DND-41 (cell line): ENCODE measurements at places on chromosomes 2 and 18.

- no peak overlapping the region for H3K4me3 ChIP-seq
- H3K36me3 ChIP-seq = no peaks in the 10 kb centered on the region
- no peak for DNase-seq
- H3K4me1 ChIP-seq = no peaks in the 10 kb centered on the region
- peaks cover 10% of the 10 kb centered on the region for H3K27me3 ChIP-seq
Observed at GRCh38 chr2:113012436-113013335, 7.4 kb downstream of the IL36A start.

DNA sequence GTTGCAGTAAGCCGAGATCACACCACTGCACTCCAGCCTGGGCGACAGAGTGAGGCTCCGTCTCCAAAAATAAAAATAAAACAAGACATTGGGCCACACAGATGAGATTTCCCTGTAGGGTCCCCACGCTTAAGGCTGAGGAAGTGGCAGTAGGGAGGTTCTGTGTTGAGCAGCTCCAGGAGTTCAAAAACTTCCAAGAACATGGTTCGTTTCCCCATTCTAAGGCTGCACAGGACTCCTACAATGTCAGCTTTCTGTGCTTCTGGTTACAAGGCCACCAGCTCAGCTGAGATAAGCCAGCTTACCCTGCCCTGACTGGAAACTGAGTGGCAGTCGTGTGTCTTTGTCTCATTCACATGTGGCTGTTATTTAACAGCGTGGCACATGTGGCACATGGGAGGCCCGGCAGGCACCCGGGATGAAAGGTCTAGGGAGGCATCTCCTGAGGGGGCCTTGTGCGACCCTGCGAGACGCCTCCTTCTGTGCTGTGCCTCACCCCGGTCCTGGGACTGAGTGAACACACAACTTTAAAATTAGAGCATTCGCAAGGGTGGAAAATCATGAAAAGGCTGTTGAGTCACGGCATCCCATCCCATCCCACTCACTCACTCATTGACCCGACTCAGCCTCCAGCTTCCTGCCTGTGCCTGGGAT lies 7.7 kb downstream of the ITGB1BP1 start:
- peaks cover 49% of the 10 kb centered on the region for H3K36me3 ChIP-seq
- no peaks in the 10 kb centered on the region for H3K27me3 ChIP-seq
- DNase-seq = no peak
- no peak overlapping the region for H3K27ac ChIP-seq

DNA sequence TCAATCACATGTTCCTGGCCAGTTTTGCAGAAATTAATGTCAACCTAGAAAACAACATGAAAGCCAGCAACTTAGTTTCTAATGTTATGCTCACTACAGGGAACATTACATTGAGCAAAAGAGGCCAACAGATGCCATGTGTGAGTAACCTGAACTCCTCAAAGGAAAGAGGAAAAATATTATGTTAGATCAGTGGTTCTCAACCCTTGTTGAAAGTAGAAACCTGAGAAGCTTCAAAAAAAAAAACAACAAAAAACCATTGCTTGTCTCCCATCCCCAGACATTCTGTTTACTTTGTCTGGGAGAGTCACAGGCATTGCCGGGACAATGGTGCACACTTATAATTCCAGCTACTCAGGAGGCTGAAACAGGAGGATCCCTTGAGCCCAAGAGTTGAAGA lies 57.7 kb downstream of the METTL4 start:
- no peak for DNase-seq
- H3K36me3 ChIP-seq = no peaks in the 10 kb centered on the region
- H3K27ac ChIP-seq = no peak overlapping the region

DNA sequence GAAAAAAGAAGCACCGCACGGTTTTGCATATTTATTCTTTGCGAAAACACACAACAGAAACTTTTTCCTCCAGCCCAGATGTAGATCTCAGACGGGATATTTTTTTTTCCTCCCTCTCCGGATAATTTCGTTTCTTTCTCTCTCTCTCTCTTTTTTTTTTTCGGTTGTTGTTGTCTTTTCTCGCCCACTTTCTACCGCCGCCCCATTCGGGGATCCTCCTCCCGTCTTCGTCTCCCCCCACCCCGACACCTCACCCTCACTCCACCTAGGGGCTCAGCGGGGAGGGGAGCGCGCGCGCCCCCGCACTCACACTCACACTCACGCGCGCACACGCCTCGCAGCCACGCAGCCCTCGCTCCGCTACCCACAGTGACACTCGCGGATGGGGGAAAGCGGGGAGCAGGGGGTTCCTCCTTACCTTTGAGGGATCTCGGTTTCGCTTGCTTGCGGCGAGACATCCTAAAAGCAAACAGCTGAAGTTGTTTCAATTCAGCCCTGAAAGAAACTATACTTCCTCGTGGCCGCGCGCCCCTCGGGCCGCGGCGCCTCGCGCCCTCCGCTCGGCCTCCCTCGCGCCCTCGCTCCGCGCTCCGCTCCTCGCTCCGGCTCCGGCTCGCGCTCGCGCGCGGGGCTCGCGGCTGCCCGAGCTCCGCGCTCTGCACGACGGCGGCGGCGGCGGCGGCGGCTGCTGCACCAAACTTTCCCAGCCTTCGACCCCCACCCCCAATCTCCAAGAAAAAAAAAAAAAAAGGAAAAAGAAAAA lies 1.3 kb downstream of the ZNF521 start:
- H3K27ac ChIP-seq = no peak overlapping the region
- H3K4me1 ChIP-seq = peaks cover 18% of the 10 kb centered on the region
- H3K27me3 ChIP-seq = peaks cover 47% of the 10 kb centered on the region
- H3K4me3 ChIP-seq = peak overlapping the region; percentile 36; the same call in 1 of the 2 replicates
- no peaks in the 10 kb centered on the region for H3K36me3 ChIP-seq

DNA sequence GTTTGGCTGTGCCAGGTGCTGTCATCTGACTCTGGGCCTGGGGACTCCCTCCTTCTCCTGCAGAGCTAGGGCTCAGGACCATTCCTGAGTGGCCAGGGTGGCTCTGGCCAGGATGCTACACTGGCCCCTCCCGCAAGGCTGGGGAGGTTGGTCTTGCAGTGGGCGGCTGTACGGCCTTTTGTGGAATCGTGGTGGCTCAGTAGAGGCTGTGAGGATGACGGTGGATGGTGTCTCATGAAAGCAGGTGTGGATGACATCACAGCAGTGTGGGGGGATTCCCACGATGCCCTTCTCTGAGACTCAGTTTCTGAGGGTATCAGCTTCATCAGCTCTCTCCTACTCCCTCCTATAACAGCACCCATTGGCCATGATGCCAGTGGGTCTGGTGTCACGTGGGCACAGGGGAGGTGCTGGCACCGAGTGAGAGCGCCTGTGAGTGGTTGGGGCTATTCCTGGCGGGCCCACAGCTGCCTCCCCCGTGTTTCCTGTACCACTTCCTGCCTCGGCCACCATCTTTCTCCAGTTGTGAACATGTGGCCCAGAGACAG lies 144.2 kb upstream of the HDAC4 start:
- peaks cover 65% of the 10 kb centered on the region for H3K4me1 ChIP-seq
- H3K36me3 ChIP-seq = no peaks in the 10 kb centered on the region
- no peaks in the 10 kb centered on the region for H3K27me3 ChIP-seq
- peak; percentile 94 for DNase-seq
- H3K27ac ChIP-seq = peak overlapping the region; percentile 96

DNA sequence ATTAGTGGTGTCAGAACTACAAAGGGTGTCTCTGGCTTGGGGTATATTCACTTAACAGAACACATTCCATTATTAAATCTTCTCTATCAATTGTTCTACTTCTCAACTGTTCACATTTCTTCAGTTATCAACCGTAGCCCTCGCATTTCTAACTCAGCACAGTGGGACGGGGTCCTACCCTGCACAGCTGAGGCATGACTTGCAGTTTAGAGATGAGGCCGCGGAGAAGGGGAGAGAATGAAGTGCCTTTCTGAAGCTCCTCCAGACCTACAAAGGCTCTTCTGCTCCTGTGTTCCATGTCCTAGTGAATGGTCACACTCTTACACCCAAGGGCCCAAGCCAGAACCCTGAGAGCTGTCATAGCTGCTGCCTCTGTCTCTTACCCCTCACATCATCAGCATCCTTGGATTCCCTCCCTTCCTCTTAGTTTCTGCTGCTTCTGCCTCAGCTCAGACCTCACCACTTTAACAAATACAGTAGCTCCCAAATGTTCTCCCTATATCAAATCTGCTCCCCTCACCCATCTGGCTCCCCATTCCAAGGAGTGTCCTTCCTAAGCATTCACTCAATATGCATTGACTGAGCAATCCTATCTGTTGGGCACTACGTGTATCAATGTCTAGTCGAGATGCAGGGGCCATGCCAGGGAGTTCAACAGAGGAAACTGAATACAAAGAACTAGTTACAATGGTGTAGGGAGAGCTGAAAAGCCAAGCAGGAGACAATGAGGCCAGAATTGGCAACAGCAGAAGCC lies 34.3 kb upstream of the MRPL19 start:
- no peak overlapping the region for H3K27ac ChIP-seq
- H3K4me1 ChIP-seq = peaks cover 21% of the 10 kb centered on the region
- no peak overlapping the region for H3K4me3 ChIP-seq
- H3K36me3 ChIP-seq = no peaks in the 10 kb centered on the region
- no peaks in the 10 kb centered on the region for H3K27me3 ChIP-seq
- no peak for DNase-seq

- H3K4me3 ChIP-seq = no peak overlapping the region
- no peak for DNase-seq
- H3K36me3 ChIP-seq = peaks cover 8% of the 10 kb centered on the region
- H3K4me1 ChIP-seq = no peaks in the 10 kb centered on the region
- H3K27me3 ChIP-seq = no peaks in the 10 kb centered on the region
Observed at GRCh38 chr2:226898897-226899296, 63.0 kb downstream of the RHBDD1 start.

GRCh38 chr2:80102026-80102425 lies 202.5 kb downstream of the LRRTM1 start:
- H3K4me3 ChIP-seq = no peak overlapping the region
- DNase-seq = no peak
- H3K27ac ChIP-seq = no peak overlapping the region
- H3K36me3 ChIP-seq = no peaks in the 10 kb centered on the region
- no peaks in the 10 kb centered on the region for H3K27me3 ChIP-seq

DNA sequence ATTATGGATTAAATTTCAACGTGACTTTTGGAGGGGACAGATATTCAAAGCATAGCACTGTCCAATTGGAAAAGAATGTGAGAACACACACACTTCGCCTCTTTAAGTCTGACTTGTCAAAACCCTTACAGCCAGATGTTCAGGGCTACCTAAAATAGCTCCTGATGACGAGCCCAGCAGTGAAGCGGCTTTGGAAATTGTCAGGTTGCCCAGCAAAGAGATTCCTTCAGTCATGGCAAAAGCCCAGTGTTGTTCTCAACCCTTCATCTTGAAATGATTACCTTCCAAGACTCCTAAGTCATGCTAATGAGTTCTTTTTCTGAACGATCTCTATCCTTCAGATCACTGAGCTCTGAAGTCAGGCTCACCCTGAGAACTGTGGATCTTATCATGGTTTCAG lies 436.6 kb downstream of the LRATD1 start:
- H3K27me3 ChIP-seq = no peaks in the 10 kb centered on the region
- no peaks in the 10 kb centered on the region for H3K36me3 ChIP-seq
- H3K4me1 ChIP-seq = no peaks in the 10 kb centered on the region
- H3K27ac ChIP-seq = no peak overlapping the region
- DNase-seq = no peak

GRCh38 chr2:201406077-201406662 lies 45.1 kb downstream of the TRAK2 start:
- H3K27me3 ChIP-seq = no peaks in the 10 kb centered on the region
- H3K36me3 ChIP-seq = no peaks in the 10 kb centered on the region
- DNase-seq = no peak
- H3K4me1 ChIP-seq = peaks cover 40% of the 10 kb centered on the region
- H3K27ac ChIP-seq = peak overlapping the region; percentile 69

GRCh38 chr2:101967826-101968513 lies 23.8 kb upstream of the IL1R2 start:
- no peak for DNase-seq
- no peaks in the 10 kb centered on the region for H3K27me3 ChIP-seq
- no peaks in the 10 kb centered on the region for H3K4me1 ChIP-seq
- no peak overlapping the region for H3K4me3 ChIP-seq

DNA sequence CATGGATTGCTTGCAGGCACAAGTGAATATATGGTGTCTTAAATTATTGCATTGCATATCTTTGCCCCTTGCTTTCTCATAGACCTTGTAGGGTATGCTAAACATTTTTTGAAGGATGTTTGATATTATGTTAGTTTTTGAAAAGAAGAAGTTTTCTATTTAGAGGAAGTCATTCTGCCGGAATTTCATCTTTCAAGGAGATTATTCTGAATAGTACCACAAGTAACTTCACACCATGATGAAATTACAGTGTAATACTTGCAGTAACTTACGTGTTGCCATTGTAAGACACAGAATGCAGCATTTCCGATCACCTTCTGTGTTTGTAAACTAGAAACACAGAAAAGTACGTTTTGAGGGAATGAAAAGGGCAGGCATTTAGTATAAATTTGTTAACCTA lies 71.9 kb downstream of the ACVR2A start:
- no peaks in the 10 kb centered on the region for H3K36me3 ChIP-seq
- no peak overlapping the region for H3K4me3 ChIP-seq
- no peak overlapping the region for H3K27ac ChIP-seq
- DNase-seq = no peak
- no peaks in the 10 kb centered on the region for H3K4me1 ChIP-seq

DNA sequence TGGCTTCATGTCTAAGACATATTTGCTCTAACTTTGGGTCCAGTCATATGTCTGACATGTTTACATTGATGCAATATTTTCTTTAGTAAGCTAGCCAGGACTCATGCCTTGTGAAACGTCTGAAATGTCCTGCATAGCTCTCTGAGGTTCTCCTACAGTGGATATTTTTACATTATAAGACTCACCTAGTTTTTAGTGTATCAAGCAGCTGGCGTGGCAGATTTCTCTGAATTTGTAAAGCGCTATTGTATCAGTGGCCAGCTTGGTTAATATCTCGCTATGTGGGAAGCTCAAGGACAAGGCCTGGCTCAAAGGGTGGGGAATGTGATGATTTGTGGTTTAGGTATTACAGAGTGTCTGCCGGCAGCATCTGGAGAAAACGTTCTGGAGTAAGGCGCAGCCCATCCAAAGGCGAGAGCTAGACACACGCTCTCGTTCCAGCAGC lies 164.3 kb downstream of the LTBP1 start:
- no peaks in the 10 kb centered on the region for H3K27me3 ChIP-seq
- no peaks in the 10 kb centered on the region for H3K36me3 ChIP-seq
- no peak for DNase-seq

DNA sequence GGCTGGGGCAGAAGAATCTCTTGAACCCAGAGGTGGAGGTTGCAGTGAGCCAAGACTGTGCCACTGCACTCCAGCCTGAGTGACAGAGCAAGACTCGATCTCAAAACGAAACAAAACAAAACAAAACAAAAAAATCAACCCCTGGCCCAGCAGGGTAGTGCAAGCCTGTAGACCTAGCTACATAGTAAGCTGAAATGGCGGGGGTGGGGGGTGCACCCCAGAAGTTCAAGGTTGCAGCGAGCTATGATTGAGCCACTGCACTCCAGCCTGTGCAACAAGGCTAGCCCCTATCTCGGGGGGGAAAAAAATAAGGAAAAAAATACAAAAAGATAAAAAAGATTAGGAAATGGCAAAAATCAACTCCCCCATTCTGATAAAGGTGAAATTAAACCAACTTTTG lies 6.4 kb downstream of the ATL2 start:
- no peaks in the 10 kb centered on the region for H3K27me3 ChIP-seq
- peaks cover 17% of the 10 kb centered on the region for H3K4me1 ChIP-seq
- DNase-seq = no peak
- no peaks in the 10 kb centered on the region for H3K36me3 ChIP-seq
- no peak overlapping the region for H3K4me3 ChIP-seq

- H3K27ac ChIP-seq = no peak overlapping the region
- no peaks in the 10 kb centered on the region for H3K36me3 ChIP-seq
- H3K4me1 ChIP-seq = no peaks in the 10 kb centered on the region
- DNase-seq = no peak
- no peak overlapping the region for H3K4me3 ChIP-seq
- H3K27me3 ChIP-seq = no peaks in the 10 kb centered on the region
Observed at GRCh38 chr2:233650981-233651380, 14.7 kb downstream of the UGT1A10 start.
